ENCODE measurements at places on chromosomes 2 and 18.

DNA sequence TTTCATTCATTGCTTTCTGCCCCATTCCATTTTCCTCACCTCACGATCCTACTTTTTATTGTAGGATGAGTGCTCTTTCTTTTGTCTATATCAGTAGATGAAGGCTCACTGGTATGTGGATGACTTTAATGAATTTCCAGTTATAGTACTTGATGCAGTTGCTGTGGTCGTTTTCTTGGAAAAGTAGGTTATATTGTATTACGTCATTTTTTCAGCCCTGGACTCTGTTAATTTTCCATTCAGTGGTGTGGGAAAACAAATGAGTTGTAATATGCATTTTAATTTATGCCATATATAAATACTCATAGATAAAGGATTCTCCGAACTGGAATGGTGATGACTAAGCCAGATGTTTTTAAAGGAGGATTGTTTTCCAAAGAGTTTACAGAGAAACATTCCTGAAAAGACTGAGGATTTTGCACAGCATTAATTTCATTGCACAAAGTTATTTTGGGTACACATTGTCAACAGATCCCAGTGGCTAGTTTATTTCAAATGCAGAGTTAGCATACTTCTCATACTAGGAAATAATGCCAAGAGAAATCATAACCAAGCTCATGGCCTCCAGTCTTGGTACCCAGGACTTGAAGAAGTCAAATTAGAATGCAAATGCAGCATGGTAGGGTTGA is 189.7 kb downstream of the PAX3 start:
- no peak for DNase-seq

DNA sequence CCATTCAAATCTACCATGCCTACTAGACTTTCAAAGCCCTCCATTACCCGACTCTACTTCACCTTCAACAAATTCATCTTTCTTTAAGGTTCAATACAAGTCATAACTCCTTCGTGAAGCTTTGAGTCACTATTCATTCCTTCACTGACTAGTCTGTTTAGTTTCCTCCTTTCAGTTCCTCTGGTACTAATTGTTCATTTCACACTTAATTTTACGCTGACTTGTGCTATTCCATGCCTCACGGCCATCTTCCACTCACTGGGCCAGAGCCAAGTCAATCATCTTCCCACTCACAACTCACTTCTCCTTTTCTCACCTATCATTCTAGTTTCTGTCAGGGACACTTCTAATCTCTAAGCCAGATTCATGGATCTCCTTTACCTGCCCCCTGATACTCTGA is 136.2 kb downstream of the MTX2 start:
- DNase-seq: no peak

DNA sequence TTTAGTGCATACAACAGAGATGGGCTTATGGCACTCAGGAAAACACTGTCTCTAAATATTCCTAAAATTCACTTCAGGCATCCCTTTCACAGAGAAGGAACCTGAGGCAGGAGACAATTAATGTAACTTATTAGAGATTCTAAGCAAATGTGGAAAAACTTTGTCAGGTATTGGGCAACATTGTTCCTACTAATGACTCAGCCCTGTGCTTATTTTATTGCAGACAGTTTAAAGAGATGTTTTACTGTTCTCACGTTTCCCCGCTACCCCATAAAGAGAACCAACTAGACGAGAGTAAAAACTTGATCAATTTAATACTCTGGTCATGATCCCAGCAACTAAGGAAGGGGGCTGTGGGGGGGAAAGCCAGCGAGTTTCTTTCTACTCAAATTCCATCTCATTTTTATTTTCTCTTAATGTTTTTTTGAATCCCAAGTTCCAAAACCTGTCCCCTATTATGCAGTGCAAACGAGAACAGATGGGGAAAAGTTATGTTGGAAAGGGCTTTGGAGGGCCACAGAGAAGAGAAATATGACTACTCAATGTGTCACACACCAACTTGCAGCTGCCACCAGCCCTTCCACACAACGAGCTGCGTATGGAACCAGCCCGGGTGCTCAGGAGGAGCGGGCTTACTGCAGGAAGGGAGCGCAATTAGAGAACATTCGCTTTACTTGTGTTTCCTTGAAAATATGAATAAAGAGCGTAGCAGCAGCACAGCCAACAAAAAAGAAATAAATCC is 18.7 kb upstream of the ACVR1 start:
- peak; percentile 67 for DNase-seq

DNA sequence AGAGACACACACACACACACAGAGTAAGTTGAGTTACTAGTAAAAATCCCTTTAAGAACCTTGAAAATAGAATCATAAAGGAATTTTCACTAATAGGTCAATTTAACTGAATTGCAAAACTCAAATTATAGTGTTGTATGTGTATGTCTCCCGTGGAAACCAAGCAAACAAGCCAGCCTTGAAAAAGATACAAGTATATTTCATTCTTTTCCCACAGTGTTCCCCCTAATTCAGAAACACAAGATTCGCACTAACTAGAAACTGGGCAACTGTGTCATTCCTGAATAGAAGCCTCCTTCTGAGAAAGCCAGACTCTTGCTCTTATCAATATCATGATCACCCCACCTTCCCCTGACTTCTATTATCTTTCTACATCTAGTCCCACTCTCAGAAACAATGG is 229.5 kb downstream of the PIEZO2 start:
- DNase-seq: no peak

GRCh38 chr2:21055879-21056790 is 12.3 kb upstream of the APOB start:
- DNase-seq: no peak

GRCh38 chr2:112065486-112065885 is 10.4 kb downstream of the TMEM87B start:
- DNase-seq: no peak

GRCh38 chr18:26185267-26185666 is 41.0 kb upstream of the TAF4B start:
- no peak for DNase-seq

GRCh38 chr2:20027705-20028434 is 15.4 kb upstream of the MATN3 start:
- DNase-seq: peak; percentile 22

- DNase-seq: no peak
Measured at GRCh38 chr2:206062724-206063123, 23.2 kb downstream of the INO80D start.

DNA sequence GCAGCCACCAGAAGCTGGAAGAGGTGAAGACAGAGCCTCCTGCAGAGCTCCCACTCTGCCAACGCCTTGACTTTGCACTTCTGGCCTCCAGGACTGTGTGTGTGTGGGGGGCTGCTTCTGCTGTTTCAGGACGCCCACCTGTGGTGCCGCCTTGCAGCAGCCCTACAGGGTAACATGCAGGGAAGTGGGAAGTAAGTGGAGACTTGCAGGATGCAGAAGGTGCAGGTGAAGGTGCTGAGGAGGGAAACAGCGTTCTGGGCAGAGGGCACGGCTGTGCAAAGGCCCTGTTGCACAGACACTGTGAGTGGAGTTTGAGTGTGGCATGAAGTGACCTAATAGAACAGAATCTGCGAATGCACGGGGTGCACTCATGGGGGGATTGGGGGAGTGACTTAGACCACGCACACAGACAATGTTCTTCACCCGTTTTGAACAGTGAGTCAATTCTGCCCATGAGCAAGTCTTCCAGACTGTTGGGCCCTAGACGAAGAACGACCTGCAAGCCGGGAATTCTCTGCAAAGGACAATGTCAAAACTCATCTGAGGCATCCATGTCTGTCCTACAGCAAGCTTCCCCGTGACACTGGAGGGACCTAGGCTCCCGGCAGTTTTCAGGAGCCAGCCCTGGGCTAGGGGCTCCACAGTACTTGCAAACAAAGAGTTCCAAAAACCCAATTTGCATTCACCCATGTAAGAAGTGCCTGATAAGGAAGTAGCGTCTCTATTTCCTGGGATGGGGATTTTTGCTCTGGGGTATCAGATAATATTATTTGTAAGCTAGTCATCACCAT is 19.0 kb downstream of the MBP start:
- DNase-seq: no peak

- DNase-seq: peak; percentile 84
Measured at GRCh38 chr18:22705328-22705727, 227.8 kb upstream of the RBBP8 start.

DNA sequence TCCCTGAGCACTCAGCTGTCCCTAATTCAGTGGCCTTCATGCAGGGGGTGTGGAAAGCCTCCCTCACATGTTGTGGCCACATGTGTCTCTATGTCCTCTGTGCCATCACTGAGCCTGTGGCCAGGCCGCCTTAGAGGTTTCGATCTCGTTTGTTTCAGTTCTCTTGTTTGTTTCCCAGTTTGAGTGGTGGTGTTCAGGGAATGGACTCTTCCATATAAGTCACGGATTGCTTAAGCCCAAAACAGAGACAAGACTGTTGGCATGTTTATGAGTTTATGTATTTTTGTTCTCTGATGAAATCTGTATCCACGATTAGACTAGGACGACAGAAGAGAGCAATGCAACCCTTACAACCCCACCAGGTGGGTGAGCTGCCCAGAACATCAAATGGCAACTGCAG is 134.5 kb downstream of the CCBE1 start:
- DNase-seq: no peak

- DNase-seq: no peak
Measured at GRCh38 chr2:174595116-174595809, 2.3 kb downstream of the WIPF1 start.

DNA sequence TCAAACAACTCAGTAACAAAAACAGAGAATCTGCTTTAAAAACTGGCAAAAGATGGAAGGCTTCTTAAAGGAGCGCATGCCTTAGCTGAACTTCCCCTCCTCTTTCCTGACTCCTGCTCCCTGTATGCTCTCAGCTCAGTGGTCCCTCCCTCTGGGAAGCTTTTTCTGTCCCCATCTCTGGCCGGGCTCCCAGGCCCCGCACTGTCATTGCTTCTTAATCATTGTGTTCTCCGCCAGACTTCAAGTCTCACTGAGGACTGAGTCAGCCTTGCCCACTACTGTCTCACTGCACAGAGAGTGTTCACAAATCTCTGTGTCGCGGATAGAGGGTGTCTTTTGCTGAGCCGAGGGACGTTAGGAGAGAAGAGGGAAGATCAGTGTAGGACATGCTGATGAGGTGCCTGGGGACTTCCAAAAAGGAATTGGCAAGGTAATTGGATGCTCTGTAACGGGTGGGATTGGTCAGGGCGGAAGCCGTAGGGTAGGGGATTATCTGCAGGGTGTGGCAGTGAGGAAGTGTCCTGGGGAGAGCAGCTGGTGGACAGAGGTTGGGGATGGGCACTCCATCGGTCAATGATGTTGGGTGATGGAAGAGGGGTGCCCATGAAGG is 16.2 kb downstream of the TOGARAM2 start:
- no peak for DNase-seq

DNA sequence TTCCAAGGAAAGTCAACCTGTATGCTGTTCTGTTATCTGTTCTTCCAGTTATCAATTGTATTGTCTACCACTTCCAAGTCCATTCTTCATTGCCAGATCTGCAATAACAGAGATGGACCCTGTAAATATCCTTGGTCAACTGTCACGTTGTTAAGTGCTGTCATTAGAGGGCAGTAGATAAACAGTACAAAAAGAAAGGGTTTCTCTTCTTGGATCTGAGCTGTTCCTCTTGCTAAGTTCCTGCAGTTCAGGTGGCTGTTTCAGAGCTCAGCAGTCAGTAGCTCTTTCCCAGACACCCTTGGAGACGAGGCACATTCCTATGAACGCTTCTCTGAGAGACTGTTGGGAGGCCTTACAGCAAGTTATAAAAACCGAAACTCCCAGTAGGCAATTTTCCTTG is 957.1 kb upstream of the CHAC2 start:
- DNase-seq: peak; percentile 45

- DNase-seq: peak; percentile 56
Measured at GRCh38 chr2:31980674-31981356, 30.0 kb downstream of the MEMO1 start.

DNA sequence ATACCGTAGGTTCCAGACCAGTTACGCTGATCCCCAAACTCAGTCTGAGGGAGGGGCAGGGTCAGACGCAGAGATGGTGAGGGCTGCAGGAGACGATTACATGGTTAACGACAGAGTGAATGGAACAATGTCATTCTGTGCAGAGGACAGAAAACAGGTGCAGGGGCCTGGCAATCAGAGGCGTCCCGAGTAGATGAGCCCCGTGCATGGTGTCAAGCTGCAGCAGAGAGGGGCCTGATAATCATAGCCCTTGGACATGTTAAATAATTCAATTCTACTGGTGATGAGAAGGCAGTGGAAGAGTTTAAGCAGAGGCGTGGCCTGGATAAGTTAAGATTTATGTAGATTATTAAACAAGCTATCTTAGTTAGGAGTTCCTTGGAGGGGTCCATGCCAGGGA is 178.6 kb downstream of the MYT1L start:
- DNase-seq: no peak

DNA sequence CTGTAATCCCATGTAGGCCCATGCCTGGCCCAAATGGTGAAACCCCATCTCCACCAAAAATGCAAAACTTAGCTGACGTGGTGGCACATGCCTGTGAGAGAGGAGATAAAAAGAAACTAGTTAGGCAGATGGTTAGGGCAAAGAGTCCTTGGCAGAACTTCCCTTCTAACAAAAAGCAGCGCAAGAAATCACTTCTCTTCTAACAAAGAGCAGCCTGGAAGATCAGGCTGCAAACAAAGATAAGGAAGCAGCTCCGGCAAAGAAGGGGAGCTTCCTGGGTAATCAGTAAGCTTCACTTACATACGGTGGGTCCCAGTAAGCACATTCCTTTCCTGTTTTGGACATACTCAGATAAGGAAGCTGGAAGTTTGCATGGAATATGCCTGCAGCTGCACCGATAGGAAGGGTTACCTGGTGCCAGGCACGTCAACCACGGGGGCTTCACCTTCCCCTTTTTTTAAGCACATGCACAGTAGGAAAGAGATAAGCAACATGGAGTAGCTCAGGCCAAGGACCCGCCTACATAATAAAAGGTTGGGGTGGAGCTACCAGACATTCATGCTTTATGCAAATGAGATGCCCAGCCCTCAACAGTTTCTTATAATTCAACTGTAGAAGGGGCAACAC is 61.0 kb upstream of the SLC25A52 start:
- no peak for DNase-seq

- no peak for DNase-seq
Measured at GRCh38 chr2:191115391-191115790, 35.4 kb downstream of the STAT4 start.

GRCh38 chr2:179701524-179702110 is 159.8 kb downstream of the ZNF385B start:
- DNase-seq: no peak

DNA sequence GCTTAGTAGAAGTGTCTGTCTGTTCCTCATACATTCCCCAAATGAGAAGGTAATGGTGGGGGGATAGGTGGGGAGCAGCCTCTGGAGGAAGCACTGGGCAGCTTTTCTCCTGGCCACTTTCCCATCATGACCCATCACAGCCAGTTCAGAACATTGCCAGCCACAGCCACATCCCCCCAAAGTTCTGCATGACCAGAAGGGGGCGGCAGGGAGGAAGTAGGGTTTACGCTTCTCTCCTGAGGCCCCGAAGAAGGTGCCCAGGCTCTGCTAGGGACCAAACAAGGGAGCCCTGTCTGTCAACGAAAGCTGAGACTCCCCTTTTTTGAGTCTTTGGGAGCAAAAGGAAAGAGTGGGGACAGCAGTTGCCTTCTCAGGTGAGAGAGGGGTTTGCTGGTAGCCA is 7.7 kb downstream of the IGFBP5 start:
- DNase-seq: no peak

DNA sequence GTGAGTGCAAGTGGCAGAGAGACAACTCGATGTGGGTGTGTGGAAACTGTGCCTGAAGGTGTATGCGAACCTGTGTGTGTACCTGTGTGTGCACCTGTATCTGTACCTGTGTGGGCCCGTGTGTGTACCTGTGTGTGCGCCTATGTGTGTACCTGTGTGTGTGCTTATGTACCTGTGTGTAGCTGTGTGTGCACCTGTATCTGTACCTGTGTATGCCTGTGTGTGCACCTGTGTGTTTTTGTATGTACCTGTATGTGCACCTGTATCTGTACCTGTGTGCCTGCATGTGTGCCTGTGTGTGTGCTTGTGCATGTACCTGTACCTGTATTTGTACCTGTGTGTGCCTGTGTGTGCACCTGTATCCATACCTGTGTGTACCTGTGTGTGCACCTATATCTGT is 150.6 kb downstream of the MYT1L start:
- DNase-seq: no peak

Data from astrocyte of the spinal cord (primary cell).